ENCODE measurements at places on chromosomes 13 and 19. TPM values are rescaled to one million over a fixed set of nuclear protein-coding genes. Genes with fewer than 3 reads are reported as not detected.

GRCh38 chr19:17103177-17103576 is 27.6 kb downstream of the MYO9B start:
- peak; percentile 27 for DNase-seq

- DNase-seq = no peak
Observed at GRCh38 chr13:89694451-89694850, 1653.0 kb upstream of the MIR17HG start.

- peak; percentile 89 for DNase-seq
Observed at GRCh38 chr19:34269968-34270621, 15.7 kb downstream of the GARRE1 start.

DNA sequence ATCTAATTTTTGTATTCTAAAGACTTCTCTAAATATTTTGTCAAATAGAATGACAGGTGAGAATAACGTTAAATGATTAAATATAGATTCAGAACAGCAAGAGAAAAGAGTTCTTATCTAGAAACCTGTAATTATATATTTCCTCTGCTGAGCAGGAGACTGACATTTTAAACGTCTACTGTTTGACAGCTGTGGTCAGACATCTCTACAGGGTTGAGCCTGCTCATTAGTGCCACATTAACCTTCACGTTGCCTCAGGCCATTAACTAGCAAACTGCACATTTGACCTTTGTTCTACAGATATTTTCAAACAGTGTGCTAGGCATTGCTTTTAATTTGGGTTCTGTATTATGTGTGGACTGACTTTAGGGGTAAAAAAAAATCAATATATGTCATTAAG is 347.5 kb downstream of the GPC5 start:
- peak; percentile 11 for DNase-seq

GRCh38 chr19:572743-573518 is 535 bp downstream of the BSG start:
- peak; percentile 36 for DNase-seq

DNA sequence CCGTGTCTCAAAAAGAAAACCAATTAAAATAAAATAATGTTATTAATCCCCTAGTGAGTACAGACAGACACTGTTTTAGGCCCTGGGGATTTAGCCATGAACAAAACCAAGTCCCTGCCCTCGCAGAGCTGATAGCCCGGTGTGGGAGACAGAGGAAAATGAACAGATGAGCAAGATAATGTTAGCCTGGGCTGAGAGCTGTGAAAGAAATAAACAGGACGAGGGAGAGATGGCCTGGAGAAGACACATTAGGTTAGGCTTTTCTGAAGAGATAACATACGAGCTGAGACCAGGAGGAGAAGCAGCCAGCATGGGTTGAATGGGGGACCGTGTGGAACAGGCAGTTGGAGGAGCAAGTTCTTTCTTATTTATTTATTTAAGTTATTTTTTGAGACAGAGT is 9.0 kb downstream of the RELB start:
- DNase-seq = no peak

DNA sequence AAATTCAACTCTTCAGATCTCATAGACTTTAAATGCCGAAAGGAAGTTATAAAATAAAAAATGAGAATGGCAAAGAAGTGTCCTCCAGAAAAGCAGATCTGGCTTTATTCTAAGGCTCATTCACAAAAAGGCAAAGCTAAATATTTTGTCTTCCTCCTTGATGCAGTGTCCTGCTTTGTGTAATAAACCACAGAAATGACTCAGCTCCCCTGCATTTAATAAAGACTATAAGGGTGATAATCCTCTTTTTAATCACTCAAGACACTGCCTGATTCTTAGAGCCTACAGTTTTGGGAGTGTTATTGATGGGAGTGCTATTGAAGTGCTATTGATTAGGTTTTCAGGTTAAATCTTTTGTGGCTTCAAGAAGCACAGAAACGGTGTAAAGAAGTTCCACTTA is 482.0 kb downstream of the PCDH20 start:
- DNase-seq = no peak

DNA sequence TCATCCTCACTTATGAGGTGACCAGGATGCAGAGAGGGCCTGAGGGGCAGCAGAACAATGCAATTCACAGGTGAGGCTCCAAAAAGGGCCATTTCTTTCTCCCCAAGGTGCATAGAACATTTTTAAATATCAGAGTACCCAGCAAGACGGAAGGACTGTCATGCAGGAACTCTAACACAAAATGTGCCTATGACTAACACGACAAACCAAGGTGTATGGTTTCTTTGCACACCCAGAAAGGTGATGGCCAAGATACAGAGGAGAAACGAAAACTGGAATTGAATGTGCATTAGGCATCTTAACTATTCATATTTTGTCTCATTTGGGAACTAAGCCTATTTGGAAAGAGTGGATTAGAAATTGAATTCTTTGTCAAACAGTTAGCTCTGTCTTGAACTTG is 29.9 kb downstream of the SHISA2 start:
- DNase-seq = peak; percentile 10

DNA sequence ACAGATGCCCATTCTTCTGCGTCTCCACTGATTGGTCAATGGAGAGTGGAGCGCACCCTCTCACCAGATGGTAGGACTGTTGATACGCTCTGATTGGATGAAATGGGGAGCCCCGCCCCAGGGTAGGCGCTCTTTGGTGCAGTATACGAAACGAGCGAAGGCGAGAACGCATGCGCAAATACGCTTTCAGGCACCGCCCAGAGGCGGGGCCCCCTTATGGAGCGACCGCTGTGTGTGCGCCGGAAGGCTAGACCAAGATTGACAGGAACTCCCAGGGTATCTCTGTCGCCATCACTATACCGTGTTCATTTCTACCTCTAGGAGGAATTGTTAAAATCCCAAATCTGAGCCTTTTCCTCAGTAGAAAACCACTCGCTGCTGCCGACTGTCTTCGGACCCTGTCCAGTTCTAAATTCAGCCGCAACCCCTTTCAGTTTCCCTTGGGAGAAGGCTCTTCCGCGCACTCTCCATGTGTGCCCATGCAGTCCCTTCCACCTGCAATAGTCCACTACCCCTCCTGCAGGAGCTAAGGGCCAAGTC is 720 bp upstream of the HNRNPL start:
- DNase-seq = peak; percentile 100

Gene FCHO1
- total RNA-seq = 0.80 TPM

Gene FBXO17
- 25.2 TPM for total RNA-seq

Gene ZNF90
- total RNA-seq = 3.6 TPM

Gene OR7D2
- under 0.01 TPM for total RNA-seq

Gene PSG7
- total RNA-seq = not detected

Gene ANGPTL4
- total RNA-seq = 17.2 TPM

Gene AZU1
- not detected for total RNA-seq

Gene FAM83E
- not detected for total RNA-seq

Gene RNASEH2A
- total RNA-seq = 19.6 TPM

Data from renal cortical epithelial cell (primary cell).